ENCODE measurements at places on chromosomes 3 and 15. TPM values are rescaled to one million over a fixed set of nuclear protein-coding genes. Genes with fewer than 3 reads are reported as not detected.

GRCh38 chr15:70436428-70436827, 326.9 kb downstream of the UACA start:
- no peak for DNase-seq

GRCh38 chr15:73270366-73271097, 98.2 kb downstream of the HCN4 start:
- DNase-seq = no peak

The HIGD2B gene
- not detected for total RNA-seq

The SST gene
- total RNA-seq = not detected

The CLDN16 gene
- 0.34 TPM for total RNA-seq

DNA sequence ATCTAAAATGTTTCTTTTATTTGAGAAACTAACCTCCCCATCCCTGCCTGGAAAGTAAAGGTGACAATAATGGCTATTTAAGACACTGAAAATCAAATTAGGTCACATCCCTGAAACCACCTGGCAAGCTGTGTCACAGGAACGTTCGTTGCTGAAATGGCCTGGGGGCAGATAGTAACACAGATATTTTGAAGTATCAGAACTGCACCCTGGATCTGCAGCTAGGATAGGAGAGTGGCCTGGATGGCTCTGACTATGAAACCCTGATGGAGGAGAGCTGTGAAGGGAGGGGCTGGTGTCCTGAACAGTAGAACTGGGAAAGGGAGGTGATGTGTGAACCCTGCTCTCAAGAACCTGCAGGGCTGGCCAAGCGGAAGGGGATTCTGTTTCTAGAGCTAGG, 648.3 kb upstream of the CFAP20DC start:
- no peak for DNase-seq

DNA sequence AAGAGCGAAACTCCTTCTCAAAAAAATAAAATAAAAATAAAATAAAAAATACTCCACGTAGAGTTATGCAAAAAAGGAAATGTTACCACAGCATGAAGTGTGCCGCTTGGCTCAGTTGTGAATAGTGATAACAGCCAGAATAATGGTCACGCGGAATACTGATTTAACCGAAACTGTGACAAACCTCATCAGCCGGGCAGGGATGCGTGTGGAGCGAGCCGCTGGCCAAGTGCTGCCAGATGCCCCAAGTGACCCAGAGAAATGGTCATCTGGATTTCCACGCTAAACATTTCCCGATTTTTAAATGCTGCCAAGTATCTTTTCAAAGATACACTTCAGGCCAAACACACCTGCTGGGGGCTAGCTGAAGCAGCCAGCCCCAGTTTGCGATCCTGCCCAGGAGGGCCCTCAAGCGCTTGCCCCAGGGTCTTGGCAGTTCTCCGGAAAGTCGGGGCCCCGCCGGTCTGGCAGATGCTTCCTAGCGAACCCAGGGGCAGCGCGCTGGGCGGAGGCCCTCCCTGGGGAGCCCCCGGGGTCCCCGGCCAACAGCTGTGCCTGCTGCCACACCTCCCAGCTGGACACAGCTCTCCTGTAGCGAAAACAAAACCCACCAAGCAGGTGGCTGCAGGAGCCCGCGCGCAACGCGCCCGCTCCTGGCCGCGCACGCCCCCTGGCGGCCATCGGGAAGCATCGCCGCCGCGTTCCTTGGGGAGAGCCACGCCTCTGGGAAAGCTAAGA, 35.1 kb downstream of the CMTM6 start:
- peak; percentile 93 for DNase-seq

The ANKRD63 gene
- not detected for total RNA-seq

DNA sequence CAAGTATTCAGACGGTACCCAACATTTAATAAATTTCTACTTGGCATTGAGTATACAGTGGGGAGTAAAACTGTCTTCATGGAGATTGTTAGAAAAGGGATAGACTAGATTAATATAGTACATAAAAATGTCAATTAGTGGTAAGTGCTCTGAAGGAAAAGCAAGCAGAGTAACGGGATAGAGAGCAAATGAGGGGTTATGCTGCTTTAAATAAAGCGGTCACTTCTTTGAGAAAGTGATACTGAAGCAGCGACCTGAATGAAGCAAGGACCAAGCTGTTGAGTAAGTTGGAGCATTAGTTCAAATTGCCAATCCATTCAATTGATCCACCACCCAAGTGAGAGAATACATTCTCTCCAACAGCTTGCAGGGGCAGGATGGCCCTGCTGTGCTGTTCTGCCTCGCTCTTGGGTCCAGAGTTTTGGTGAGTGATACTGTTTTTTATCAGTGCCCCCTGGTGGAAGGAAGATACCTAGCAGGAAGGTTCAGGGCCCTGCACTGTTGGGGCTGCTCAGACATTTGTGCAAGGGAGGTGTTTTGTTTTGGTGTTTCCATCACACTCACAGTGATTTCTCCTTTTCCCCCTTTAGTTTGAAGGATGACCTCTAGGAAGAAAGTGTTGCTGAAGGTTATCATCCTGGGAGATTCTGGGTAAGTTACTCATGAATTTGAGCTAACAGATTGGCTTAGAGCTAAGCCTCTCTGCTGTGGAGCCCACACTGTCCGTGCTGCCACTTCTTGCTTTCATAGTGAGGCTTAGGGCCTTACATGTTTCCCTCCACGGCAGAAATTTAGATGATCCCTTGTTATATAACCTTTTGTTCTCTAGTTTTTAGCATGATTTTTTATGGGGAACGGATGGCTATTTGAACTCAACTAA, 69.0 kb downstream of the RAB7A start:
- peak; percentile 78 for DNase-seq

- no peak for DNase-seq
Measured at GRCh38 chr3:21792176-21792575, 41.2 kb upstream of the ZNF385D start.

GRCh38 chr15:96115642-96116041, 214.9 kb upstream of the NR2F2 start:
- DNase-seq = no peak

DNA sequence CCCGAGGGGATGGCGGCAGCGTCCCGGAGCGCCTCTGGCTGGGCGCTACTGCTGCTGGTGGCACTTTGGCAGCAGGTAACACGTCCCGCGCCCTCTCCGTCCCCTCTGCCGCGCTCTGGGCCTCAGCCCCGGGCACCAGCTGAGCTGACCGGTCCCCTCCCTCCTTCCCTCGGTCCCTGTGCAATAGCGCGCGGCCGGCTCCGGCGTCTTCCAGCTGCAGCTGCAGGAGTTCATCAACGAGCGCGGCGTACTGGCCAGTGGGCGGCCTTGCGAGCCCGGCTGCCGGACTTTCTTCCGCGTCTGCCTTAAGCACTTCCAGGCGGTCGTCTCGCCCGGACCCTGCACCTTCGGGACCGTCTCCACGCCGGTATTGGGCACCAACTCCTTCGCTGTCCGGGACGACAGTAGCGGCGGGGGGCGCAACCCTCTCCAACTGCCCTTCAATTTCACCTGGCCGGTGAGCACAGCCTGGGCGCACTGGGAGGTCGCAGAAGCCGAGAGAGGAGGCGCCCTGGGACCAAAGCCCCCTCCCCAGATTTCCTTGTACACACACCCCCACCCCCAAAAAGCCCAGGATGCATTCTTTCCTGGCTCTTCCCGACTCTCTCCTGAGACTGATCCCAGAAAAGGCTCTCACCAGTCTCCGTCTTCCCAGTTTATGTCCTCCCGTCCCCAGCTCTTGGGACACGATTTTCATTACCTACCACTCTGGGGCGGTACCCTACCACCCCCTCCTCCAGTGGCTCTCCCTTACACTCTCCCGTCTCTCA, 705 bp downstream of the DLL4 start:
- DNase-seq = peak; percentile 71

- DNase-seq = no peak
Measured at GRCh38 chr15:93073465-93073952, 15.5 kb downstream of the RGMA start.

GRCh38 chr3:52317208-52318000, 1.3 kb downstream of the DNAH1 start:
- peak; percentile 54 for DNase-seq

The GPR15 gene
- not detected for total RNA-seq

The LRCH3 gene
- total RNA-seq = 154 TPM

DNA sequence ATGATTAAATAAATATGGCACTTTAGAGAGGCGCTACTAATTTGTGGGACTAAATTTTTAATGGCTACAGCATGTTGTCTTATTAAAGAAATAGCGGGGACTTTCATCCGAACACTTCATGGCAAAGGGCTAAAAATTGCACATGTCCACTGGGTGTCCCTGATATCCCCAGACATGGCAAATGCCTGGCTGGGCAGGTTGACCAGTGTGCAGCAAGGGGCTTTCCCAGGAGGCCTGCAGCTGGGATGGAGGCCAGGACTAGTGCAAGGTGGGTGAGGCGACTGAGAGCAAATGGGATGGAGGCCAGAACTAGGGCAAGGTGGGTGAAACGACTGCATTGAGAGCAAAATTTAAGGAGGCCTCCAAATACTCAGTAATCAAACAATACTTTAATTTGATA, 167.4 kb upstream of the SMAD3 start:
- DNase-seq = no peak

- no peak for DNase-seq
Measured at GRCh38 chr3:106120356-106120755, 251.5 kb upstream of the CBLB start.

The KBTBD8 gene
- total RNA-seq = 2.6 TPM

GRCh38 chr3:140830391-140830790, 111.2 kb upstream of the SLC25A36 start:
- no peak for DNase-seq

DNA sequence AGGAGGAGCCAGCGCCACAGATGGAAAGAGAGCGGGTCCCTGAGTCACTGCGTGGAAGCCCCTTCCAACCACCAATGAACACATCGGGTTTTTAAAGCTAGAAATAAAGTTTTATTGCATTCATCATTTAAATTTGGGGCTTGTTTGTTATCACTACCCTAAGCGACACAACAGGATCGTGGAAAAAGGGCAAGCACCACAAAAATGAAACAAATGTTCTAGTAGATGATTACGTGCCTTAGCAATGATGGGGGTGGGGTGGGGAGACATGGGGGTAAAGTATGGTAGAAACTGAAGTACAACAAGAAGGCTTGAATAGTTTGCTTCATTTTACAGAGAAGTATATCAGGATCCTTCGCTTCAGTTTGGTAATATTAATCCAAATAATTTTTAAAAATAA, 221.6 kb upstream of the ATP10A start:
- no peak for DNase-seq

- no peak for DNase-seq
Measured at GRCh38 chr3:9078561-9079240, 115.4 kb upstream of the RAD18 start.

GRCh38 chr3:38958026-38958720, 93.6 kb downstream of the SCN11A start:
- DNase-seq = peak; percentile 19

- peak; percentile 91 for DNase-seq
Measured at GRCh38 chr15:48536681-48537091, 108.8 kb downstream of the FBN1 start.

The LSAMP gene
- total RNA-seq = not detected

DNA sequence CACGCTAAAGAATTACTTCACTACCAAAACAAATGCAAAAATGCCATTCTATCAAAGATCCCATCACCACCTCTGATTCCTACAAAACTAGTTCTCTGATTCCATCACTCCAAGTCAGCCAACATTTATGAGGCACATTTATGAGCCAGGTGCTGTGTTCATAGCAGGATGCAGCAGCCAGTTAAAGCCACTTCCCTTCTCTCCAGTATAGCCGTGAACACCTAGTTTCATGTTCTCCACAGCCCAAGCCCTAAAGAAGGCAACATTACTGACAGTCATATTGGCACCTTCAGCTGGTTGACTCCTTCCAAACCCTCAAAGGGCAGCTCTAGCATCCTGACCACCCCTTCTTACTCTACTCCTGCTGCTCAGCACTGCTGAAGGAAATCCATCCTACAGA, 36.4 kb downstream of the RYK start:
- no peak for DNase-seq

- DNase-seq = peak; percentile 86
Measured at GRCh38 chr3:197793247-197793646, 2.2 kb downstream of the LRCH3 start.

DNA sequence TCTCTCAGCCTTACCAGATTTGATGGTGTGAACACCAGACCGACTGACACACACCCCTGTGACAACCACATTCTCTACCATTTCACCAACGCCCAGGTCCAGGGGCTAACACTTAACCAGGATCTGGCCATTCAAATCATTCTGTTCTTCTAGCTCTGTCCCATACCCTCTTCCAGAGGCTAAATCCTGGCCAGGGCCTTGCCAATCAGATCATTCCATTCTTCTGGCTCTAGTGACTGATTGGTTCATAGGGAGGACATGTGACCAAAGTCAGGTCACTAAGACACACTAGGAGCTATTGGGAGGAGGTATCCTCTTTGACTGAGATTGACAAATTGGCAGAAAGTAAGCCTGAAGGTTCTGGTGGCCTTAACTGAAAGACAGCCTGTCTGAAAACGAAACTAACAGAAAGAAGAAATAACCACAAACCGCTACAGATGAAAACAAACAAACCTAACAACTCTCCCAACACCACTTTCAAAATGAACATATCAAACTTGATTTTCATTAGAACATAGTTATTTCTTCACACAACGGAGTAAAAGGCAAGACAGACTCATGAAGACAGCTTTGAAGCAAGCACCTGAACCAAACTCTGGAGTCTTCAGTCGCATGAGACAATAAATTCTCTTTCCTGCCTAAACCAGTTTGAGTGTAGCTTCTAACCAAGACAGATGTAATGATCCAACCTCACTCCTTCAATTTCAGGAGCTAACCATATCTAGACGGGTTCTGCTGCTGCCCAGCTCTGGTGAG, 68.5 kb downstream of the TRANK1 start:
- DNase-seq = no peak

DNA sequence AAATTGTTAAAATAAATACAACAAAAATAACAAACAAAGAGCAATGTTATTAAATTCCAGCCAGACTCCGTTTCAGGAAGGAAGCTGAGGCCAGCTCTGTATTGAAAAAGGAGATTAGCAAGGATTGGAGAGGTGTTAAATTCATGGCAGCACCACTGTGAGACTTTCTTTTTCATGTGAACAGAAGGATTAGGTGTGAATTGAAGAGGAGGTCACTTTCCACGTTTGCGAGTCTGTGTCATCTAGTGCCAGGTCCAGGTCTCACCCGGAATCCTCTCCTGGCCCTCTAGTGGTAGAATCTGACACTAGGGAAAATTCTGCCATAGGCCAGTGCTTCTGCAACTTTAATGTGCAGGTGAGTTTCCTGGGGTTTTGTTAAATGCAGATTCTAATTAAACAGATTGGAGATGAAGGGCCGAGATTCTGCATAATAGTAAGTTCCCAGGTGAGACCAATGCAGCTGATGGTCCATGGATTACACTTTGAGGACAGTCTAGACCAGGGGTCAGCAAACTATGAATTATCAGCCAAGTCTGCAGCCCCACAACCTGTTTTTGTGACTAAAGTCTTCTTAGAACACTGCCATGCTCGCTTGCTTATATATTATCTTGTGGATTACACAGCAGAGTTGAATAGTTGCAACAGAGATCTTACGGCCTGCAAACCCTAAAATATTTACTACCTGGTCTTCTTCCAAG, 9.2 kb upstream of the SLC6A1 start:
- DNase-seq = peak; percentile 61

- DNase-seq = no peak
Measured at GRCh38 chr3:36891701-36892160, 53.1 kb downstream of the TRANK1 start.

All from dermis blood vessel endothelial cell (primary cell).